ENCODE measurements at places on chromosomes 7 and 10.
A peak's percentile ranks its signal among the peaks of the same experiment; 100 is the strongest.

- DNase-seq = no peak
Measured at GRCh38 chr10:71836596-71836974, 14.5 kb downstream of the PSAP start.

DNA sequence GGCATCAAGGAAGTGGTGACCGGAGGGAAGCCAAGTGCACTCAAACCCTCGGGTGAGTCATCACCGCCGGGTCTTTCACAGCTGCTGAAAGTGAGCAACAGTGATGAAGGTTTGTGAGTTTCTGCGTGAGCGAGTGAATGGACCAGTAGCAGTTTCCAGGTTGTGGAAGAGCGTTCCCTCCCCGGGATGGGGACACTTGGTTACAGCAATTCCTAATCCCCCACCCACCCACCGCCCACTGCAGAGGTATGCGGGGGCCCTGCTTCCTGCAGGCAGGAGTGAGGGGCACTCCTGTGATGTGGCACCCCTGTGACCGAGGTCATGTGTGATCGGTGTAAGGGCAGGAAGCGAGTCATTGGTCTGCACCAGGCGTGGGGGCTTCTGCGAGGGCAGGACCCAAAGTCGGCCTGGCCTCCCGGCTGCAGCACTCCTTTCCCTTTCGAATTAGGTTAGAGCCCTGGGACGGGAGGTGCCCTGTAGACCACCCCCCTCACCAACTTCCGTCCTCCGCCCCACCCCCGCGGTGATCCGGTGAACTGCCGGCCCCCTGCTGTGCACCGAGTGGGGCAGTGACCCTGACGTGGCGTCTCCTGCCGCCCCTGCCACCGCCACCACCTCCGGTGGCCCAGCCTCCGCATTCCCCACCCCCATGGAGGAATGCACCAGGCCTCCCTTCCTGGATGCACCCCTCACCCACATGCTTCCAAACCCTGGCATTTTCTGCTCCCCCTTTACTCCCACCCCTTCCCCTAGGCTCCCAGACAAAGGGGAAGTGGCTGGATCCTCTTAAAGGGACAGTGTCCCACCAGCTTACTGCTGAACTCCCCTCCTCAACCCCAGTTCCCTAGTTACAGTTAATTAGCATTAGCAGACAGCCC is 10.9 kb downstream of the LIMK1 start:
- peak; percentile 70 for DNase-seq

- no peak for DNase-seq
Measured at GRCh38 chr10:51744235-51745000, 45.0 kb upstream of the CSTF2T start.

DNA sequence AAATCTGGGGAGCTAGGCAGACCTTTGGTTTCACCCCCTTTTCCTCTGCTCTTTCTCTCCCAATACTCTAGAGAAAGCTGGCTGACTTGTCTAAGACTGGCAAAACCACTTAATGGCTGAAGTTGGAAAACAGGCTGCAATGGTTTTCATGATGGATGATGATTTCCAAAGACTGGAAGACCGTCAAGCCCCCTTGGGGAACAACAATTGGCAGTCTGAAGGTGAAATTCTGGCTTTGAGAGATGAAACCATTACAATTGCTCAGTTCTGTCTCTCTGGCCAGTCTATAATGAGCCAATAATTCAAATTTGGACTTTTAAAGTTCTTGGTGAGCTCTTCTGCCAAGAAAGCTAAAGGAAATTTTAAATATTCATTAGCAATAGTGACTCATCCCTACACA is 680.5 kb downstream of the PARD3 start:
- no peak for DNase-seq

DNA sequence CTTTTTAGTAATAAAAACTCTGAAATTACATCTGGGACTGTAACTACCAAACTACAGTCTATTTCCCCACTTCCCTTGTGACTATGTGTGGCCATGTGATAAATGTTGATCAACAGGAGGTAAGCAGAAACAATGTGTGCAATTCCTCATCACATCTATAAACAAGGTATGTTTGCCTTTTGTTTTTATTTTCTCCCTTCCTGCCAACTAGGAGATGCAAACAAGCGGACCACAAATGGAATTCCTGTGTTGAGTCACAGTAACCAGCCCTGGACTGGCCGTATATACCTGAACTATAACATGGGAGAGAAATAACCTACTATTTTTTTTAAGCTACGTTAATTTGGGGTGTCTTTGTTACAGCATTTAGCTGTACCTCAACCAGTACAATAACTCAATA is 52.5 kb downstream of the SCRN1 start:
- DNase-seq = no peak

- no peak for DNase-seq
Measured at GRCh38 chr7:69263550-69263949, 334.7 kb upstream of the AUTS2 start.
